ENCODE measurements at places on chromosomes 4 and X. TPM values are rescaled to one million over a fixed set of nuclear protein-coding genes. Genes with fewer than 3 reads are reported as not detected.

Gene TCEAL9
- 0.32 TPM for total RNA-seq

Gene SPANXD
- not detected for total RNA-seq

DNA sequence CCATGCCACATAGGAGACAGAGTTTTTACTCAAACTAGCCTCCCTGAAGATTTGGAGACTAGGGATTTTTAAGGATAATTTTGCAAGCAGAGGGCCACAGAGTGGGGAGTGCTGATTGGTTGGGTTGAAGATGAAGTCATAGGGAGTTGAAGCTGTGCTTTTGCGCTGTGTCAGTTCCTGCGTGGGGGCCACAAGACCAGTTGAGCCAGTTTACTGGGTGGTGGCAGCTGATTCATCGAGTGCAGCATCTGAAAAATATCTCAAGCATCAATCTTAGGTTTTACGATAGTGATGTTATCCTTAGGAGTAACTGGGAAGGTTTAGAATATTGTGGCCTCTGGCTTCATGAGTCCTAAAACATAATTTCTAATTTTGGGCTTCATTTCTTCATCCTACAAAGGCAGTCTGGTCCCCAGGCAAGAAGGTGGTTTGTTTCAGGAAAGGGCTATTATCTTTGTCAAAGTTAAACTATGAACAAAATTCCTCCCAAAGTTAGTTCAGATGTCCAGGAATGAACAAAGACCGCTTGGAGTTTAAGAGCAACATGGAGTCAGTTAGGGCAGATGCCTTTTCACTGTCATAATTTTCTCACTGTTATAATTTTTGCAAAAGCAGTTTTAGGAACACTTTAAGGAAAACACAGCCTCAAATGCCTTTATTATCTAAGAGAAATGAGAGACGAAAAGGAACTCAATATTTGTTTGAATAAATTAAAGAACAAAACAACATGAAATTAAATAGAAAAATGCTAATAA, 960.8 kb upstream of the PRKX start:
- H3K4me1 ChIP-seq, result no peaks in the 10 kb centered on the region
- DNase-seq, result no peak
- H3K4me3 ChIP-seq, result no peak overlapping the region
- no peak overlapping the region for H3K27ac ChIP-seq
- H3K27me3 ChIP-seq, result no peaks in the 10 kb centered on the region

DNA sequence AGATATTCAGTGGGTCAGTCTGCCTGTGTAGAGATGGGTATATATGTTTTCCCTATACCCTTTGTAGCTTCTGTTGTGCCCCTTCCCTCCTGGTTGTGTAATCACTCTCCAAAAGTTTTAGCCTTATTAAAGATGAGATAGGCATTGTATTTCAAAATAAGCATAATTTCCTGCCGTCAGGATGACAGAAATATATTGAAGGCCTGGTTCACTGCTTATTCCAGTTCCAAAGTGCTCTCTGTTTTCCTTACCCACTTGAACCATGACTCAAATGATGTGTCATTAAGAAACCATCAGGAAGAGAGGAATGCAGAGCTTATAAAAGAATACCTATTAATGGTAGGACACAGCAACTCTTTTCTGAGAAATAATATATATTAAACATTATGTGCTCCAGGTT, 178.5 kb downstream of the GABRB1 start:
- no peaks in the 10 kb centered on the region for H3K27me3 ChIP-seq
- H3K4me3 ChIP-seq, result no peak overlapping the region
- no peak for DNase-seq
- no peak overlapping the region for H3K27ac ChIP-seq
- no peaks in the 10 kb centered on the region for H3K36me3 ChIP-seq
- H3K4me1 ChIP-seq, result no peaks in the 10 kb centered on the region

Data from activated T-helper 1 cell treated with anti-CD3 and anti-CD28 coated beads, Interleukin-12 subunit alpha, Interleukin-12 subunit beta, Interleukin-2, Interleukin-4 antibody, amounts not matched to agents 30 ng/mL and 10 ng/mL and 1 ng/mL, durations not matched to agents 14 hours and 24 hours and 36 hours (primary cell).